Osteoblast (primary cell): ENCODE measurements at places on chromosomes 7 and 10. TPM values are rescaled to one million over a fixed set of nuclear protein-coding genes. Genes with fewer than 3 reads are reported as not detected.
A peak's percentile ranks its signal among the peaks of the same experiment; 100 is the strongest.

DNA sequence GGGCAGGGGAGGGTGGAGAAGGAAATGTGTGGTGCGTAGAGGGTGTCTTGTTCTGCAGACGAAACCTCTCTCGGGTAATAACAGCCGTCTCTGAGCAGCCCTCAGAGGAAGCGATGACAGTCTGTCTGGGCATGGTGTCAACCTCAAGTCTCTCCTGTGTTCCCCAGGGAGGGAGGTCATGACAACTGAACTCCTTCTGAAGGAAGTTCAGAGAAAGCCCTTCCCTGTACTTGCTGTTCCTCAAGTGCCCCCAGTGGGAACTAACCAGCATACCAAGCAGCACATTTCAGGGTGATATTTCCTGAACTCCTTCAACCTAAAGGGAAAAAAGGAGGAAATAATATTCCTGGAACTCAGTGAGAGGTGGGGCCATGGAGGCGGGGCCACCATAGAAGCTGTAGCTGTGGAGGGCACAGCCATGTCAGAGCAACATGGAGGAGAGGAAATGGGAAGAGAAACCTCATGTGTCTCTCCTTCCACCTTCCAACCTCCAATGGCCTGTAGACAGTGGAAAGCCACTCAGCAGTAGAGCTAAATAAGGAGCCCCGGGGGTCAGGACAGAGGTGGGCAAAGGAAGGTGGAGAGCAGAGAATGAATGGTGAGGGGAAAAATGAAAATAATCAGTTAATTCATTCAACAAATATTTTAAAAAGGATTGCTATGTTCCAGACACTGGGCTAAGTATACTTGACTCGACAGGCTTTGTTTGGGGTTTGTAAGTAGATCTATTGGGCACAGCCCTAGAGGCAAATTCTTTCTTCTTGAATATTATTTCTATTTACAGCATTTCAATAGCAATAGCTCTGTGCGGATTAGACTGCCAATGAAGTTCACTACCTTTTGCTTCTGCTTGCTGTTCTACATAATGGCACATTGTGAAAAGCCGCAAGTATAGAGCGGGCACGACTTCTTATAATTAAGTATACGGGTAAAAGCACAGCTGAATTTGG, 61.0 kb upstream of the AOAH start:
- no peak for DNase-seq

GRCh38 chr7:141649865-141650634, 51.9 kb downstream of the DENND11 start:
- peak; percentile 93 for DNase-seq

- peak; percentile 62 for DNase-seq
These were observed 23.8 kb upstream of the LARP4B start for GRCh38 chr10:955127-955819.

GRCh38 chr7:45645141-45645969, 71.2 kb downstream of the ADCY1 start:
- no peak for DNase-seq

The LIPM gene
- total RNA-seq, result not detected in 2 replicates

- peak; percentile 92 for DNase-seq
These were observed 76.4 kb upstream of the CCNY start for GRCh38 chr10:35259769-35260397.

- no peak for DNase-seq
These were observed 61.0 kb downstream of the STEAP1B start for GRCh38 chr7:22438994-22439393.

- no peak for DNase-seq
These were observed 118.4 kb downstream of the GFRA1 start for GRCh38 chr10:116154651-116155050.

DNA sequence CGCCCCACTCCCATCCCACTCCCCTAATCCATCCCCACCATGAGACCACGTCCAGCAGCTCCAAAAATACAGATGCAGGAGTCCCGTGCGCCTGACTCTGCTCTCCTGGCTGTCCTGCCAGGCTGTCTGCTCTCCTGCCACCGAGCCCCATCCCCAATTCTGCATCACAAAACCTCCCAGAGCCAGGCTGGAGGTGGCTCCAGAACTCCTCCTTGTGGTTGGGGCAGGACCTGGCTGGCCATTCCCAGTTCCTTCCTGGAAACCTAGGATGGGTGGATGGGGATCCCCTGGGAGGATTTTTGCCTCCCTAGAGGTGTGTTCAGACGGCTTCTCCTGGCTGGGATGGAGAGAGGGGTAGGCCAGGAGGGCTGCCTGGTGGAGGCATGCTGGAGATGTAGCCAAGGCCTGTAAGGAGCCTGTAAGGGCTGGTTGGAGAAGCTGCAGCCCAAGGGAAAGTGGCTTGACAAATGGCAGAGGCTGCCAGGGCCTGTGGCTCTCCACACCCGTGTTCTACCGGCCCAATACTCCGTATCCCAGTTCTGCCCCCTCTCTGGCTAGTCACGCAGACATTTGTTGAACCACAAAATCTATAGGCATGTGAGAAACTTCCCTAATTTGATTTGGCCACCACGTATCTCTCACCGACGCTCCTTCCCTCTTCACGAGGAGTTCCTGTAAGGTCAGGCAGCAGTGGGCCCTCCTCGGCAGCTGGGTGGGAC, 99.3 kb downstream of the ARHGAP22 start:
- DNase-seq, result no peak

DNA sequence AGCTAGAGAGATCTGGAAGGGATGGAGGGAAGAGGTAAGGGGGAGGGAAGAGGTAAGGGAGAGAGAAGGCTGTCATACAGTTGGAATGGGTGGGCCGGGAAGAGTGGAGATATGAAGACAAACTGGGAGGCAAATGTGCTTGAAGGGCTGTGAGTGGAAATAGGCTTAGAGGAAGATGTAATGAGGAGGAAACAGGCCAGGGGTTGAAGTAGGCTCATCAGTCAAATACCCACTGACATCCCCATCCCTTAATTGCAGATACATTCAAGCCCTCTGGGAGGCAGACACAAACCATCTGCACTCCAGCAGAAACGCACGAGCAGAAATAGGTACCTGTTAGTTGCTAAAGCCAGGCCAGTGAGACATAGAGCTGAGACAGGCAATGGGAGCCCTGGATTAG, 2.1 kb downstream of the SYNPO2L start:
- peak; percentile 56 for DNase-seq

GRCh38 chr7:15489861-15490260, 72.0 kb downstream of the AGMO start:
- DNase-seq, result no peak

DNA sequence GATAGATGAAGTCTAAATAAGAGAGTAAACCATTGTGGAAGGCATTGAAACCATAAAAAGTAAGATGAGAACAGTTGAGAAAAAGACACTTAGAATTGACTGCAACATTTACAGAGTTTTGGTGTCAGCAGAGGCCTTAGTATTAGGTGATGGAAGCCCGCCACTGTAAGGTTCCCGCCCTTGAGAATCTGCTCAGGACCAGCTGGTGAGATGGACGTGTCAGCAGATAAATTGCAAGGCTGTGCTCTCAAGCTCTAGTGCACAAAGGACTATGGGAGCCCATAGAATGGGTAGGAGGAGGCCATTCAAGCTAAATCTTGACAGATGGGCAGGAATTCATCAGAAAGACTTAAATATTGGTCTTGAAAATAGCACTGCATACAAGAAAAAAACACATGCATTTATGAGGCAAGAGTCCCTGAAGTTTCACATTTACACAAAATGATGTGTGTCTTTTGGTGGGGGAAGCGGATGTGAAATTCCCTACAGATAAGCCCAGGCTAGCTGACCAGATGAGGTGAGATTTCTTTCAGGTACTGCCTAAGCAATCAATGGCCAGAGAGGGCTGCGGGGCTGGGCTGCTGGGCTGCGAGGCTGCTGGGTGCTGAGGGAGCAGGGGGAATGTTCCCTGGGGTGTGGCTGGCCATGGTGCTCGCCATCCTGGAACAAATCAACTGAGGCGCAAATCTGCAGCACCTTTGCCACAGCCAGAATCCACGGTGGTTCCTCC, 42.5 kb downstream of the SYPL1 start:
- DNase-seq, result no peak

DNA sequence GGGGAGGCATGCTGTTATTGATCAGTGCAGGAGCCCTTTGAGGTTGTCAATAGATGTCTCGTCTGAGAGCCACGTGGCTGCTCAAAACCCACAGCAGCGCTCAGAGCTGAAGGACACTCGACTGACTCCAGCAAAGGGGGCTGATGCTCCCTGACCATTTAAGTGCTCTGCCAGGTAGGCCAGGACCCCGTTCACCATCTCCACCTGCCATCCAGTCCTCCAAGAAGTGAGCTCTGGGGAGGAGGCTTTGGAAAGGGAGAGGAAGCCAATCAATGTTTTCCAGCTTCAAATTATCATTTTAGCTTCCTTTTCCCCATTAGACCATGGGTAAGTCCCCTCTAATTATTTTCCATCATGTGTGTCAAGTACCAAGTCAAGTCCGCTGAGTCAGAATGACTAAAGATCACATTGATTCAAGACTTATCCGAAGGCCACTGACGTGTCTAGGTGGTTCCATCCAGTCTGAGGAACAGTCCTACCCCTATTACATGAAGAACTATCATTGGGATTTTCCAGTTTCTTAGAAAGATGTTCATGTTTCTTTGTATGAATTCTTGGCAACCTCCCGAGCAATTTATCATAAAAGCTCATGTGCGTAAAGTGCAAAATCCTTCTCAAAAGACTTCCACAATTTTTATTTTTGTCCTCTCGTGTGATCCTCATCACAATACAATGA, 302.6 kb upstream of the LYZL1 start:
- DNase-seq, result no peak

DNA sequence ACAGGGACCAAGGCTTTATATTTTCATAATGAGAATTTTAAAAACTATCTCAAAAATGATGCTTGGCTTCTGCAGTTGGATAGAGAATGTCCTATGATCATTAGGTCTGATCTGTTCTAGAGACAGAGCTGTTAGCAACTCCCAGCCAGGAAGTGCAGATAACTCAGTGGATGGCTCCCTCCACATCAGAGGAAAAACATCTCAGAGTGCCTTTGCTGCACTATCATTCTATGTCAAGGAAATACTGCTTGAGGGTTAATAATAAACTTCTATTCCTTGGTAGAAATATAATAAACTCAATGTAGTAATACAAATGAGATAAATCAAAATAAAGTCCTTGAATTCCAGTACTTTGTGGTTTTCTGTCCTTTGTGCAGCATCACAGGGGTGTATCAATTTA, 78.0 kb upstream of the BET1 start:
- DNase-seq, result no peak

DNA sequence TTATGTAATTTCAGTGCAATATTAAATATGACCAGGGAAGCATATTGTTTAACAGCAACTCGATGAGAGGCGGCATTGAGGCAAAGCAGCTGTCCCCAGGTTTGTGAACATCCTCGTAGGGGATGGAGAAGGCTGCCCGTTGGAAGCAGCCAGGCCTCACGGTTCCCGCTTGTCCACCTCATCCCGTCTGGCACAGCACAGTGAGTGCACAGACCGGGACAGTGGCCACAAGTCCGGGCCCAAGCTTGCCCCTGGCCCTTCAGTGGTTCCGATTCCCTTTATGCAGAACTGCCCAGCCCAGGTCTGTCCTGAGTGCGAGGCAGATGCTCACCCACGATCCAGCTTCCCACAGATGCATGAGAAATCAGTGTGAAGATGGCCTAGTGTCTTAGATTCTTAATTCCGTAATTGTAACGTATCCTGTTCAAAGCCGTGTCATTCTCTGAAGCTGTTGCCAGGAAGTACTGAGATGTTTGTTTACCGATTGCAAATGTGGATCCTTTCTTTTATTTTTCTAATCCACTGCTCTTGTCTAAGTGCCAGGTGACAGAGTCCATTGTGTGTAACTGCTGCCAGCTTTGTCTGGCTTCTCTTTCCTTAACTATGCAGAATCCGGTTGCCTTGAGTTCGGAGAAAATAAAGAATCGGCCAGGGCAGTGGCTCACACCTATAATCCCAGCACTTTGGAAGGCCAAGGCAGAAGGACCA, 35.5 kb downstream of the PFKP start:
- no peak for DNase-seq

DNA sequence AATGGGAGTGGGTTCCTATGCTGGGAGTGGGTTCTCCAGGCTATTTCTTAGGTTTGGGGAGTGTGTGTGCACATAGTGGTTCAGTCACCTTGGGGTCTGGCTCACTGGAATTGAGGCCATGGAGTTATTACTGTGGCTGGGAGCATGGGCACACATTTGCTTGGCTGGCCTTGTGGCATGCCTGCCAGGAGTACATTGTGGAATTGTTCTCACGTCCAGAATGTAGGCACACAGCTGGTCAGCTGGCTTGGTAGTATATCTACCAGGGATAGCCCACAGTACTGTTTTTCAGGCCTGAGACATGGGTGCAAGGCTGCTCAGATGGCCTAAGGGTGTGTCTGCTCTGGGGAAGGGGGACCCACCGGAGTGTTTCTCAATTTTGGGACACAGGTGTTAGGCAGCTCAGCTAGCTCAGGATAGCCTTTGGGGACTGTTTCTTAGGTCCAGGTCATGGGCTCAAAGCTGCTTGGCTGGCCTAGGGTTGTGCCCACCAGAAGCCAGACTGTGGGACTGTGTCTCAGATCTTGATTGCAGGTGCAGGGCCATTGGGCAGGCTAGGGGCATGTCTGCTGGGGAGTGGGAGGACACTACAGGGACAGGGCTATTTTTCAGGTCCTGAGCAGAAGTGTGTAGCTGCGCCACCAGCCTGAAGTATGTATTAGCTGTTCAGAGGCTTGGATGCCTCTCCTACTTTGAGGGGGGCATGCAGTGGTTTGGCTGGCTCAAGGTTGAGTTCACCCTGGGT, 50.6 kb downstream of the TMEM168 start:
- peak; percentile 58 for DNase-seq

GRCh38 chr7:27527348-27527714, 135.4 kb downstream of the HIBADH start:
- no peak for DNase-seq

DNA sequence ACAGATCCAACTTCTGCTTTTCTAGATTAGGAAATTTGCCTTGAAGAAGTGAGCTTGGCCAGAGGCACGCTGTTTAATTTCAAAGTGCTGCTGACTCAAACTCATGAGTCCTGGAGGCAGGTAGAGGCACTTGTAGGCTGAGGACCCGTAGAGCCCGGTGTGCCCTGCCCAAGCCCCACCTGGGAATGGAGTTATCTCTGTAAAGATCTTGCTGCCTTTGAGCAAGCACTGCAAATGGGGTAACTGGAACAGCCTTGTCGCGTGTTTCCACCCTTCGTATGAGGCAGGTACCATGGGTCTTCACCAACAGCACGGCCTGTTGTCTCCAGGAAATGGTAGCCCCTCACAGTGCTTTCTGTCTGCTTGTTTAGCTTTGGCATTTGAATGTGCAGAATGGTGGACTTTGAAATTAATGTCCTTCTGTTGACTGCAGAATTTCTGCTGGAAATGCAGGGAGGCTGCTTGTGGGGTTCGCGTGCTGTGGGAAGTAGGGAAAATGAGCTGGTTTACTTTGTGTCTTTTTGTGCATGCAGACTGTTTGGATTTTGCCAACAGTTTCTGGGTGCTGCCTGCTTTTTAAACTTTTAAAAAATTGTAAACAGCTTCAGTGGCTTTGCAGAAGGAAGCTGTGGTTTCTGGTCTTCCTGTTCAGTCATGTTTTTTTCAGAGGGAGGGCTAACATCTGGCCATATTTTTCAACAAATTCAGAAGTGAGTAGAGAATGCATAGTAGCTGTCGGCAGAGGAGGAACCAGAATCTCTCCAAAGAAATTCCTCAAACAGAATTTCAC, 27.2 kb downstream of the CCM2 start:
- DNase-seq, result peak; percentile 80
